ENCODE measurements at places on chromosomes 2 and 18.

DNA sequence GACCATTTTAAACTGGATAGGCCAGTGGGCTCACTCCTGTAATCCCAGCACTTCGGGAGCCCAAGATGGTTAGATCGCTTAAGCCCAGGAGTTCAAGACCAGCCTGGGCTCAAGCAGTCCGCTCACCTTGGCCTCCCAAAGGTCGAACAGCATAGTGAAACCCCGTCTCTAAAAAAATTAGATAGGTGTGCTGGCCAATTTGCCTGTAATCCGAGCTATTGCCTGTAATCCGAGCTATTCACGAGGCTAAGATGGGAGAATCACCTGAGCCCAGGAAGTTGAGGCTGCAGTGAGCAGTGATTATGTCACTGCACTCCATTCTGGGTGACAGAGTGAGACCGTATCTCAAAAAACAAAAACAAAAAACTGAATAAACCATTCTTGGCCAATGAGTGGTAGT, 52.6 kb upstream of the EMILIN2 start:
- no peak for DNase-seq

DNA sequence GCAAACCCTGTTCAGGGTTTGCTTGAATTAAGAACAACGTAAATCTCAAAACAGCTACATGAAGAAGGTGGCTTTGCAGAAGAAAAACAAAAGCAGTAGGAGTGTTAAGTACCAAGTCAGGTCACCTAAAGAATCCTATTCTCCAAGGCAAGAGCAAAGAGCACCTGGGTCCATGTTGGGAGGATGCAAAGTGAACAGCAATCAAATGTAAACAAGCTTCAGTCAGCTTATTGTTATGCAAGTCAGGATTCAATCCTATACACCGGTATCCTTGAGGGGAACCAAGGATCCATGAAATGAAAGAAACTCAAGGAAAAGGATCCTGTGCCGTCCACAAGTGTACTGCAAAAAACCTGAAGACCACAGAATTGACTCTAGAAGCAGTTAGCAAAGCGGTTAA, 261.0 kb upstream of the DDX18 start:
- DNase-seq = no peak

GRCh38 chr2:177000061-177000714, 212.4 kb upstream of the HNRNPA3 start:
- no peak for DNase-seq

- DNase-seq = no peak
These were observed 204.1 kb downstream of the GLI2 start for GRCh38 chr2:120939595-120940318.

DNA sequence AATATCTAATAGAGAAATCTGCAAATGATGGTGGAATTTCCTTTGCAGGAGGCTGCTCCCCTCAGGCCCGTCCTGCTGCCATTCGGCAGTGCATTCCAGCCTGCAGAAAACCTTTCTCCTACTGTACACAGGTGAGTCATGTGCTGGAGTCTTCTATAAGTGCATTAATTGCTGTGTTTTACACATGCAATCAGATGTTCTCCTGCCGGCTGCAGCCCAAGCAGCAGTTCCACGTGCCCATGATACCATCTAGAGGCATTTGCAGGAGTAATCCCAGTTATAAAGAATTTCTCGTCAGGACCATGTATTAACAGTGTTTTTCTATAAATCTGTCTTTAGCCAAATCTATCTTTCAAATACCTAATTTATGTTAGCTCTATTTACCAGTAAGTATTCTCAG, 304.7 kb upstream of the HNMT start:
- DNase-seq = no peak

DNA sequence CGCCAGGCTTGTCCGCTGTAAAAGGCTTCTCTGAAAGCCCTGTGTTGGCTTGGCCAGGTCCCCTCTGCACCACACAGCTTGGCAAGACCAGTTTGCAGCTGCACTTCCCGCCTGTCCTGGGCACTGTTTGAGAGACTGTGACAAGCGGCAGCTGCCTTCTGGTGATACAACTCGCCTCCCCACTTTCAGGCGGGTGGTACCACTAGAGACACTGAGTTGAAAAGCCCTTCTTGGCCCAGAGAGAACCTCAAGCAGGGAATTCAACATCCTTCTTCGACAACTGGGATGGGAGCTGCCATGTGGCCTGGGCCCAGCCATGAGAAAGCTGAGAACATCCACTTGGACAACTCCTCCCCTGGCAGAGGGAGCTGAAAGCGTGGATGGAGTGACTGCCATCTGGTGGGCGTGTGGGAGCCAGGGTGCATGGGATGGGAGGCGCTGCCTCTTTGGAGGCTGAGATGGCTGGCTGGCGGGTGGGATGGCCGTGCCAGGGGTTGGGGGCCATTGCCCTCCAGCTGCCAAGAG, 125.5 kb upstream of the REV1 start:
- DNase-seq = no peak

- no peak for DNase-seq
These were observed 12.9 kb downstream of the ID2 start for GRCh38 chr2:8694737-8695136.

- no peak for DNase-seq
These were observed 1806.1 kb upstream of the PIK3C3 start for GRCh38 chr18:40148960-40149359.

DNA sequence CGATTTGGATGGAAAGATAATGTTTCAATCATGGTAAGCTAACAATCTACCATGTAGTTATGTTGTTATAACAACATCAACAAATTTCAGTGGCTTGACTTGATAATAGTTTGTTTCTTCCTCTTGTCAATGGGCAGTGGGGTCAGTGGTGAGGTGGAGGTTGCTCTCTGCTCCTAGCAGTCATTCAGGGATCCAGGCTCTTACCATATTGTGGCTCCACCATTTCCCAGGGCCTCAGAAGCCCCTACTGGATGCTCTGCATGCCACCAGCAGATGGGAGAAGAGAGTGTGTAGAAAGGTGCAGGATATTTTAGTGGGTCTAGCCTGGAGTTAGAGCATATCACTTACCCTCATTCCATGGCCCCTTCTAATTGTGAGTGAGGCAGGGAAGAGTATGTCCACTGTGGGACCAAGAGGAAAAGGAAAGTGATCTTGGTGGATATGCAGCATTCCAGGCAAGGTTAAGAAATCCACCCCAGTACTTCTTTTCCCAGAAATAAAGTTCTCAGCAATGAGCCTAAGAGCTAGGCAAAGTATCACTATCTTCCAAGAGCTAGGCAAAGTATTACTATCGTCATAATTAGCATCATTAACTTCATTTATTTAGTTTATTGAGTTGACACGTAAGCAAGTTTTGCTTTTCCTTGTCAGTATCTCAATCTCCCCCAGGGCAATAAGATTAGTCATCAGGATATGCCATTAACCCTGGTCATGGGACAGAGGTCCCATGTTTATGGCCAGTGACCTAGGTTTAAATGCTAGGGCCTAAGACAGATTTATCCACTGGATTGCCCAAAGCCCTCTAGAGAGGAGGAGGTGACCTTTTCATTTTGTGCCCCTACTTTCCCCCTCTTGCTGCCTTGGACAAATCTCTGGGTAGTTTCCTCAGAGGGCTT, 4.2 kb upstream of the IWS1 start:
- no peak for DNase-seq

DNA sequence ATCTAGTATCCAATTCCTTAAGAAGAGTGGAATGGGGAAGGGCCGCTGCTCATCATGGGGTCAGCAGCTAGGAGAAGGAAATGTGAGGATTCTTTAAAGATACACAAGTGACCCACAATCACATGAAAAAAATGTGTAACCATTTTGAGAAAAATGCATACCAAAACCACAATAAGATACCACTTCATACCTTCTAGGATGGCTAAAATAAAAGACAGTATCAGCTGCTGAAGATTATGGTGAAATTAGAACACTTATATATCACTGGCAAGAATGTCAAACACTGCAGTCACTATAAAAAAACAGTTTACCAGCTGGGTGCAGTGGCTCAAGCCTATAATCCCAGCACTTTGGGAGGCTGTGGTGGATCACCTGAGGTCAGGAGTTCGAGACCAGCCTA, 67.9 kb downstream of the C2orf74 start:
- no peak for DNase-seq

- DNase-seq = no peak
These were observed 2.4 kb downstream of the SOCS6 start for GRCh38 chr18:70291295-70291574.

DNA sequence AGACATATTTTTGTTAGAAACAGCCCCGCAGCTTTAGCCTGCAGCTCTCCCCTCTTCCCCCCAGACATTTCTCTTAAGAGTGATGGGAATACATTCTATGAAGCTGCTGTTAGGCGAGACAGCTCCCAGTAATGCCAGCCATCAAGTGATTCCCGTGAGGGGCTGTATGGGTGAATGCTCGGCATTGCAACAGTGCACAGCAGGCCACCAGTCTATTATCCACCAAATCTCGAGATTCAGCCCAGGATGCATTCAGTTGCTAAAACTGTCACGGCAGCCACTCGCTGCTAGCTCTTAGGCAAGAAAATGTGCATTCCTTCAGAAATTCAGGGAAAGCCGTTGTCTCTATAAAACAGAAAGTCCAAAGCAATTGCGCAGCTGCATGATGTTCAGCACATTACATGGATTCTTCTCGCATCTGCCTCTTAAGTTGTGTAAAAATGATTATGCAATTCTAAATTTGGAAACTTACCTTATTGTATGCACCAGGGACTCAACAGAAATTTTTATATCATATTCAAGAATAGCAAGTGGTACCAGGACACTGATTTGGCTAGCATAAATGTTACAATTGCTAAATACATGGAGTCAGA, 211.3 kb upstream of the ARL4C start:
- DNase-seq = no peak

DNA sequence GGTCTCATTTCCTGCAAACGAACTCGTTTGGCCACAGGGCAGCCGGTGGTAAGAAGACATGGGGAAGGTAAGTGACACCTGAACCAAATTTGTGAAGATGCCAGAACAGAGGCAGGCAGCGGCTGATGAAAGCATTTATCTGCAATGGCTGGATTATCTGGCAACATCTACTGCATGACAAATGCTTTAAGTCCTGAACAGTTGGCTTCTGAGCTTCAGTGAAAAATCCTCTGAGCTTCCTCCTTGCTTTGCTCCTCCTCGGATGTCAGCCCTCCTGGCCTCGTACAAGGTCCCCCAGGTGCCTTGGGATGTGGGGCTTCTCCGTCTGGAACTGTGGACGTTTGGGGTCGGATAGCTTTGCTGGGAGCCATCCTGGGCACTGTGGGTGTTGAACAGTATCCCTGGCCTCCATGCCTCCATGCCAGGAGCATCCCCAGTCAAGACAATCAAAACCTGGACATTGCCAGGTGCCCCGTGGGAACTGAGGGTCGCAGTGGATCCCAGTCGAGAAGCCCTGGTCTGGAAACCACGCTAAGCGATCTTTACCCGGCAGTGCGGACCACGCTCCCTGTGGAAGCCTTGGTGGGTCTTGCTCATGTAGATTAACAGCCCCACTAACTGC, 49.3 kb downstream of the KCNG2 start:
- no peak for DNase-seq

DNA sequence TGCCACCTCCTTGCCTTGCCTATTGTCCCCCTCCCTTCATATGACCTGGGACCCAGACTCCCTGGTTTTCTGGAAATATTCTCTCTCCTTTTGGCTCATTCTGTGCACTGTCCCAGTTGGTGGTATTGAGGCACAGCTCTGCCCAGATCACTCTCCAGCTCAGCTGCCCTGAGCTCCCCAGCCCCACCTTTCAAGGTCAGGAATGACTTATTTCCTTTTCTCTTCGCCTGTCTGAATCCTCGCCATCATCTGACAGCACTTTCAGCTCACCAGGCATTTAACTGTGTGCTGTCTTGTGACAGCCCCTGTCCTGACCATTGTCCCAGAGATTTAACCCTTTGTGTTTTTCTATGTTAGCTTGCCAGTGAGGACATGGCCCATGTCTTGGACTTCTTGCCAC, 133.0 kb downstream of the MSH2 start:
- DNase-seq = no peak

Data from effector memory CD4-positive, alpha-beta T cell (primary cell).